ENCODE measurements at places on chromosomes 13 and 19.

GRCh38 chr13:49538404-49538803, 42.7 kb downstream of the PHF11 start:
- DNase-seq: no peak

- DNase-seq: peak; percentile 61
These were observed 15.9 kb upstream of the OLFM4 start for GRCh38 chr13:53012707-53013106.

GRCh38 chr13:91882918-91883317, 484.5 kb downstream of the GPC5 start:
- no peak for DNase-seq

- DNase-seq: no peak
These were observed 166.3 kb upstream of the ARGLU1 start for GRCh38 chr13:106734198-106734597.

DNA sequence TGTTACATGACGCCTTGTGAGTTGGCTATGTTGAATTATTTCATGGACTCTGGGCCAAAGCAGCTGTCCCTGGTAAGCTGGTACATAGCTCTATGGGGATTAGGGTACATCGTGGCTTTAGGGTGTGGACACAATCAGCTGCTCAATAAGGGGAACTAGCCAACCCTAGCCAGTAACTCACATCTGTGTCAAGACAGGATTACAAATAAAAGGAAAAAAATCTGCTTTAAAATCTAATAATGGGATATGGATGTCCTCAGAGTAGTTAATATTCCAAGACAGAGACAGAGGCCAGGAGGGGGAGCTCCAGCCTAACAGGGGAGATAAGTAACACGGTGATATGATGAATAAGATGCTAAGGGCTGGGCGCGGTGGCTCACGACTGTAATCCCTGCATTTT, 21.1 kb upstream of the ZNF766 start:
- DNase-seq: peak; percentile 62

DNA sequence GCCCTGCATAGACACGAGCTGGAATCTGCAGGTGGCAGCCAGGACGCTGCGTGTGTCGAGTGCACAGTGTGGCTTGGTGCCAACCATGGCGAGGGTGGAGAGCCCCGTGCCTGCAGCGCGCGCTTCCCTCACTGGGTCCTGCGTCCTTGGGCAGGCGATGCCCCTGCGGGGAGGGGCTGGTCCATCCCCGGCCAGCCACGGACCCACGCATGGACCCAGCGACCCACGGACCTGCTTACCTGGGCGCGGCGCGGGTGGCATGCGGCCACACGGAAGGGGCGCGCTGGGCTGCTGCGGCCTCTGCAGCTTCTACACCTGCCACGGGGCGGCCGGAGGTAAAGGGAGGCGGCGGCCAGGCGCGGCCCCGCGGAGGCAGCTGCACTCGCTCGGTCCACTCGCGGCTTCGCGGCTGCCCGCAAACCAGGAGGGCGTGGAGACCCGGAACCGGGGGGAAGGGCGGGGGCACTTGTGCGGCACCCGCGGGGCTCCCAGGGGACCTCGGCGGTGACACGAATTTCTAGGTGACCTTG, 569 bp upstream of the MCF2L start:
- no peak for DNase-seq

DNA sequence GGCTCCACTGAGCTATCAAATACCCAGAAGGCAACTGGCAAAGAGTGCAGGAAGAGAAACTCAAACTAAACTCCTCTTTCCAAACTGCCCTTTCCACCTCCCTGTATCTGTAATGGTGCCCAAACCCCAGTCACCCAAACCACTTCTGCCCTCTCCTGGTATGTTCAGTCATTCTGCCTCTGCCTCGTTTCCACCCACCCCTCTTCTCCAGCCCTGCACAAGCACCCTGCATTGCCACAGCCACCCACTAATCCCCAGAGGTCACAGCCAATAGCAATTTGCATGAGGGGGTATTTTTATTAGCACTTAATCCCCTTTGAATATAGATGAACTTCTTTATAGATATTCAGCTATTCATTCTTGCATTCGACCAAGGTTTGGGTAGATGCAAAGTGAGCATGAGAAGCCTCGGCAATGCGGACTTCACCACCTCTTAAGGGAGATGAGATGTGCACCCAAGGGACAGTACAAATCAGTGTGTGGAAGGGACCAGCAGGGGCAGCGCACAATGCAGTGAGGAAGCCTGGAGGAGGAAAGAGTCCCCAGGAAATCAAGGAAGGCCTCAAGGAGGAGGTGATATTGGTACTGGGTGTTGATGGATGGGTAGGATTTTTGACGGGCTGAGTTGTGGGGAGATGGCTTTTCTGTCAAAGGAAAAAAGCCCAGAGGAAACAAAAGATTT, 12.4 kb downstream of the TMEM272 start:
- DNase-seq: peak; percentile 81

GRCh38 chr19:21147540-21147939, 5.7 kb downstream of the ZNF431 start:
- DNase-seq: no peak

- DNase-seq: no peak
These were observed 1.4 kb downstream of the EPS8L1 start for GRCh38 chr19:55077106-55077505.

GRCh38 chr19:10898633-10899032, 27.3 kb downstream of the CARM1 start:
- no peak for DNase-seq

GRCh38 chr13:73961181-73961580, 173.0 kb downstream of the KLF12 start:
- no peak for DNase-seq

DNA sequence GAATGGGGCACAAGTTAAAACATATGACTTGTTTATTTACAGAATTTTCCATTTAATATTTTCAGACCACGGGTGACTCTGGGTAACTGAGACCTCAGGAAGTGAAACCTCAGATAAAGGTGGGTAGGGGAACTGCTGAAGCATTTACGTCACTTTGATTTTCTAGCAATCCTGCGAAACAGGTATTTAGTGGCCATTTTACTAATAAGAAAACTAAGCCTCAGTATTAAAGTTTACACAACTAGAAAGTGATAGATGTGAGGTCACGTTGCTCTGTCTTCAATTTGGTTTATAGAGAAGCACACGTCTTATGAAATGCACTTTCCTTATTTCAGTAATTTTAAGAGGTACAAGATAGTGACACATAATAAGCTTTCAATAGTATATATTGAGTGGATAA, 402.8 kb downstream of the FGF9 start:
- DNase-seq: no peak

GRCh38 chr13:33174491-33174890, 111.1 kb downstream of the STARD13 start:
- DNase-seq: no peak

DNA sequence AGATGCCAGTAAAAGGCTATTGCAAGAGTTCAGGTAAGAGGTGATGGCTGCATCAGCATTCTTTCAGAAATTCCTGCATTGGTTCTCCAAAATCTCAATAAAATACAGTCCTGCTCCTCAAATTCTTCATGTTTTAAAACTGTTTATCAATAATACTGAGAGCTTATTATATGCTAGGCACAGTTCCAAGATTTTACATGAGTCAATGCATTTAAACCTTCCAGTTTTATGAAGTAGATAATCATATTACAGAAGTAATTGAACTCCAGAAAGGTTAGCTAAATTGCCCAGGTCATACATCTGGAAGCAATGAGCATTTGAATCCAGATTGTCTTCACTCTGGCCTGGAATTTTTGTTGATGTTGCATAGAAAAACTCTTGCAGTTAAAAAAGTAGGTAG, 282.9 kb upstream of the SLITRK6 start:
- no peak for DNase-seq

- DNase-seq: no peak
These were observed 163.7 kb downstream of the KLF12 start for GRCh38 chr13:73970421-73971055.

DNA sequence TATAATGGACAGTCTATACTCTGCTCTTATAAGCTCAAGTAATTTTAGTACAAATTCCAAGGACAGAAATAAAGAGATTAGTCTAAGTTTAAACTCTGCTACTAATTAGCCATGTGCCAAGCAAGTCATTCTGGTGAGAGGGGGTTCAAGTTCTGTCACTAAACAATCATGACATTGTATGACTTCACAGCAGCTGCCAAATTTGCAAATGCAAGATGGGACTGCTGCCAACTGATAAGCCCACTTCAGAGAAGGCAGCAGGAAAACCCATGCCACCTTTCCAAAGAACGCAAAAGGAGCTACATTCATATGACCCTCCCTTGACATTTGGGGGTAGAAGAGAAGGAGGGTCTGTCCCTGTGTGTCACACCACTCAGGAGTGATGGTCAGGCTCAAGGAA, 60.7 kb upstream of the RFXAP start:
- no peak for DNase-seq

- no peak for DNase-seq
These were observed 37.1 kb downstream of the UTP14C start for GRCh38 chr13:52061587-52061986.

GRCh38 chr19:17183858-17184321, 31.3 kb upstream of the USE1 start:
- peak; percentile 68 for DNase-seq

- DNase-seq: peak; percentile 95
These were observed 421 bp downstream of the DGKH start for GRCh38 chr13:42048684-42049453.

DNA sequence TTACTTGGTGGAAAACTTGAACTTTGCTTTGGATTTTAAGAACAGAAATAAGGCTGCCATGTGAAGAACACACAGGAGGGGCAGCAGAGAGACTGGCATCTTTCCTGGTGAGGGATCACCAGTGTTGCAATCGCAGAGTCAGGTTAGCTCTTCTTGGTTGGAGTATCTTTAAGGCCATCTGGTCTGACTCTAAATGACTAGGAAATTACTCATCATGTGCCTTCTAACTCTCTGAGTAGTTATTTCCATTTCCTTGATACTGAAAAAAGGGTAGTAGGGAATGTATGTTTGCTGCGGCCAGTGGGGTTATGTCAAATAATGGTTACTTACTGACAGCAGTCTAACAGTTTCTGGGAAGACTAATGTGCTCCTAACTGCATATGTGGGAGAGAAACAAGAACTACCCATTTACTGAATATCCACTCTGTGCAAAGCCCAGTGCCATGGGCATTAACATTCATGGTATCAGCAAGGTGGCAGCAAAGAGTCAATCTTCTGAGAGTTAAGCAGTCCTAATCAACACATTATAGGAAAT, 122.1 kb downstream of the COG6 start:
- DNase-seq: peak; percentile 21

DNA sequence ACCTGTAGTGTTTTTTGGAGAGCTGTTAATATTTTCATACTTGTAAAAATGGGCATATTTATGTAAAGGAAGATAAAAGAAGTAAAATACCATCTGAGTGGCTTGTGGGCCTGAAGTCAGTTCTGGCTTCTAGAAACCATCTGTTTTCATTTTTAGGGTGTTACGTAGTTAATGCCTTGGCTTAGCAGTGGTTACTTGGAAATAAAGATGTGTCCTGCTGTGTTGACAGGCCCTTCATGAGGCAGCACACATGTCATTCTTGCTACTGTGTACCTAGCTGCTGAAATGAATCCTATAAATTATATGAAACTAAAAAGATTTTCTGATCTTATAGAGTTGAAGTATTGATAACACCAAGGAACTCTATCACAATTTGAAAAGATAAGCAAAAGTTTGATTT, 16.0 kb downstream of the ILF3 start:
- no peak for DNase-seq

GRCh38 chr13:67208552-67208951, 21.6 kb downstream of the PCDH9 start:
- no peak for DNase-seq

- no peak for DNase-seq
These were observed 104.9 kb upstream of the ZNF536 start for GRCh38 chr19:30267332-30267731.

- DNase-seq: no peak
These were observed 273.4 kb downstream of the DCLK1 start for GRCh38 chr13:35857769-35858168.

DNA sequence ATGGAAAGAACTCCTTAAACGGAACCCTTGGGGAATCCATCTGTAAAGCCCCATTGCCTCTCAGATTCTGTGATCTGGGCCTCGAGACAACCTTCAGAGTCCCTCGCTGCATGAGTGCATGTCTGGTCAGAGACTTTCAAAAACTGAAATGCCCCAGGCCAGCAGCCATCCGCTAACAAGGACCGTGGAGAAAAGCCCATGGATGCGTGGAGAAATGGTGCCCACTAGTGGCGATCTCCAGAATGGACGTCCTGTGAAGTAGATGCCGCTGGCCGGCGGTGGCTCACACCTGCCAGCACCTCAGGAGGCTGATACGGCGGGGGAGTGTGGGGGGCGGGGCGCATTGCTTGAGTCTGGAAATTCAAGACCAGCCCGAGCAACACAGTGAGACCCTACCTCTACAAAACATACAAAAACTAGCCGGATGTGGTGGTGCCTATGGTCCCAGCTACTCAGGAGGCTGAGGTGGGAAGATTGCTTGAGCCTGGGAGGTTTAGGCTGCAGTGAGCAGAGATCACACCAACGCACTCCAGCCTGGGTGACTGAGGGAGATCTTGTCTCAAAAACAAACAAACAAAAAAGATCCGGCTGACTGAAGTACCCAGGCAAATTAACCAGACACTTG, 7.9 kb upstream of the CDC16 start:
- DNase-seq: peak; percentile 89

DNA sequence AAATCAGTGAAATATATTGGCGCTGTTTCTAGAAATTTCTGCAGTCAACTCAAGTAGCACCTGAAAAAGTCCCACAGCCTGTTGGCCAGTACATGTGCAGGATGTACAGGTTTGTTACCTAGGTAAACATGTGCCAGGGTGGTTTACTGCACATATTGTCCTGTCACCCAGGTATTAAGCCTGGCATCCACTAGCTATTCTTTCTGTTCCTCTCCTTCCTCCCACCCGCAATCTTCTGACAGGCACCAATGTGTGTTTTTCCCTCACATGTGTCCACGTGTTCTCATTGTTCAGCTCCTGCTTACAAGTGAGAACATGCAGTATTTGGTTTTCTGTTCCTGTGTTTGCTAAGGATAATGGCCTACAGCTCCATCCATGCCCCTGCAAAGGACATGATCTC, 13.1 kb upstream of the SCEL start:
- DNase-seq: no peak

DNA sequence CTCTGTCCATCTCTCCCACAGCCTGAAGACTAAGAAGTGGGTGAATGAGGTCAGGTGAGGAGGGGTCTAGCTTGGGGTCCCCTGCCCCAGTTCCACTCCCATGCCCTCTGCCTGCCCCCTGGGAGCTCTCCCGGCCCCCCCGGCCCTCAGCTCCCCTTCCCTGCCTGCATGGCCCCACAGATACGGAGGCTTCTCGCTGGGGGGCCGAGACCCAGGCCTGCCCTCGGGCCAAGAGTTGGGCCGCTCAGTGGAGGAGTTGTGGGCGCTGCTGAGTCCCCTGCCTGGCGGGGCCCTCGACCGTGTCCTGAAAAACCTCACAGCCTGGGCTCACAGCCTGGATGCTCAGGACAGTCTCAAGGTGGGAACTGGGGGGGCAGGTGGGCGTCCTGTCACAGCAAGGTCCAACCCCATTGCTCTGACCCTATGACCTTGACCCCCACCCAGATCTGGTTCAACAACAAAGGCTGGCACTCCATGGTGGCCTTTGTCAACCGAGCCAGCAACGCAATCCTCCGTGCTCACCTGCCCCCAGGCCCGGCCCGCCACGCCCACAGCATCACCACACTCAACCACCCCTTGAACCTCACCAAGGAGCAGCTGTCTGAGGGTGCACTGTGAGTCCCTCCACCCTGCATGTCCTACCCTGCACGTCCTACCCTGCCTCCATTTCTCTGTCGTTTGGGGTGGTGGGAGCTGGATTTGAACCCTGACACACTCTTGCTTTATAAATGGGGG, 10.9 kb upstream of the ARHGAP45 start:
- DNase-seq: no peak

- DNase-seq: no peak
These were observed 34.3 kb upstream of the SHKBP1 start for GRCh38 chr19:40542202-40542859.

- DNase-seq: no peak
These were observed 22.3 kb downstream of the KCTD4 start for GRCh38 chr13:45178349-45179162.
